ENCODE measurements at places on chromosomes 16 and 17.

- no peak for DNase-seq
Measured at GRCh38 chr16:74591876-74592650, 14.9 kb downstream of the GLG1 start.

DNA sequence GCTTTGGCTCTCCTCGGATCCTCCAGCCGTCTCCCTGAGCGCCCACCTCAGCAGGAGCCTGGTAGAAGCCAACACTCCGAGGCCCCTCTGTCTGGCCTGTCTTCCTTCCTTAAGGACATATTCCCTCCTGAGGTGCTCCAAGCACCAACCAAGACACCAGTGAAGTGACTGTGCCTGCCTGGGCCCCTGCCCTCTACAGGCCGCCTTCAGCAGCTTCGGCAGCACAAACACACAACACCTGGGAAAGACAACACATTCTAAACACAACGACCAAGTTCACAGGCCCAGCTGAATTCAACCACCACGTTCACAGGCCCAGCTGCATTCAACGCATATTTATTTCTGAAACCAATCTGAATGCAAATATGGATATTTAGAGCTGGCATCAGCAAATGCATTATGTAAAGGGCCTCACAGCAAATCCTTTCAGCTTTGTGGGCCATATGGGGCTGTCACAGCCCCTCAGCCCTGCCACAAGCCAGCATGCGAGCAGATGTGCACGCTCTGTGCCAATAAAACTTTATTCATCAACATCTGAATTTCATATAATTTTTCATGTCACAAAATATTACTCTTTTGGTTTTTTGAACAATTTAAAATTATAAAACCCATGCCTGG lies 12.2 kb downstream of the GALNS start:
- DNase-seq: no peak

GRCh38 chr17:1110862-1111598 lies 68.8 kb downstream of the ABR start:
- DNase-seq: no peak

- DNase-seq: no peak
Measured at GRCh38 chr16:56583351-56584168, 5.8 kb upstream of the MT3 start.

DNA sequence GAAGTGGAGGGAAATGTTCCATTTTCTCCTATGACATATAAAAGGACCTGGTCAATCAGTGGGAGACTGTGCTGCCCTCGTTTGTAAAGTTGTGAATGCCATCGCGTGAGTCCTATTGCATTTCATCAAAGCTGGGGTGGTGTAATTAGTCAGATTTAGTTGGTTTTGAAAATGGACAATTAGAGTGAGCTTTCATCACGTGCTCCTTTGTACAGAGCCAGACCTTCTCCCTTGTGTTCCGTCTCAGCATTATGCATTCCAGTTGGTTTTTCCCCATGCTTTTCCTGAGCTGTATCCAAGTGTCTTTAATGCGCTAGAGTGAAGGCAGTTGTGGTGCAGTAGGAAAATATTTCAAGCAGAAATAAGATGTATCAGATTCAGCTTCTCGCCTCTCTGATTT lies 10.4 kb downstream of the SEC14L1 start:
- no peak for DNase-seq

- DNase-seq: no peak
Measured at GRCh38 chr16:11260596-11260966, 4.6 kb upstream of the SOCS1 start.

- DNase-seq: no peak
Measured at GRCh38 chr17:81043725-81044427, 8.9 kb downstream of the BAIAP2 start.

- no peak for DNase-seq
Measured at GRCh38 chr17:6556121-6557039, at the start of gene PITPNM3. Gene PITPNM3 (minus strand): TSS chr17:6556555. CDS start chr17:6556406, 149 bp downstream.

DNA sequence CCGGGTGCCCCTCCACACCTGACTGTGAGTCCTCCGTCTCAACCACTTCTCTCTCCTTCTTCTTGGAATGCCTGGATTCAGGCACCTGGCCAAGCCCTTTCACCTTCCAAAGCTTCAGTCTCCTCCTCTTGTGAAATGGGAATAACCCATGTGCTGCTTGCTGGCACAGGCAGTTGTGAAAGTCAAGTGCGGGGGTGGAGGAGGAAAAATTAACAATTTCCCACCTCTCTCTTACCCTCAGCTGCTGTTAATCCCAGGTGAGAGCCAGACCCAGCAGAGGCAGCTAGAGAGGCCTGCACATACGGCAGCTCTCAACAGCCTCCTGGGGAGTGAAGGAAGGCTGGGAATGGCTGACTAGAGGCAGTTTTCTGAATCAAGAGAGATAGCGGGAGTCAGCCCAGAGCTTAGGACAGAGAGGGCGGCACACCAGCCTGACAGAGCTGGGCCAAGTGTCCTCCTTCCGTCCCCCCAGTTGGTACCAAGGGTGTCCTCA lies 77.9 kb upstream of the LGALS9 start:
- DNase-seq: no peak

DNA sequence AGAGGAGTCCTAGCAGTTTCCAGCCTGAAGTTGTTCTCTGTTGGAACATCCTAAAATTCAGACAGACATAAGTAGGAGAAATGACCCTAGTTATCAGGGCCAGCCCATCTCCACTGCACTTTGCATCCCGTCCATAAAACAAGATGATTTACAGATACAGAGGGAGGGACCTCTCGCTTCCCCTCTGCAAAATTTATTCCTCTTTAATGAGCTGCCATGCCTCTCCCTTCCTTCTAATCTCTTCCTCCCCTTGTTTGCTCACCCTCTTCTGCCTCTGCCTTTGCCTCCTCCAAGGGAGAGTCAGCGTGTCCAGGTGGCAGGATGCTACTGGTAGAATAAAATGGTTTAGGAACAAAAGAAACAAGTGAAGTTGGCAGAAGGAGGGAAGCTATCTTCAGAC lies 351.3 kb downstream of the SOX9 start:
- DNase-seq: no peak
